ENCODE measurements at places on chromosomes 4 and X. TPM values are rescaled to one million over a fixed set of nuclear protein-coding genes. Genes with fewer than 3 reads are reported as not detected.

The BEND2 gene
- not detected for total RNA-seq

The SORCS2 gene
- 52.5 TPM for total RNA-seq

The EFHC2 gene
- 2.0 TPM for total RNA-seq

The NLGN4X gene
- 17.9 TPM for total RNA-seq
